ENCODE measurements at places on chromosomes 3 and 15. TPM values are rescaled to one million over a fixed set of nuclear protein-coding genes. Genes with fewer than 3 reads are reported as not detected.

IL16 gene
- total RNA-seq = 4.9 TPM

DNA sequence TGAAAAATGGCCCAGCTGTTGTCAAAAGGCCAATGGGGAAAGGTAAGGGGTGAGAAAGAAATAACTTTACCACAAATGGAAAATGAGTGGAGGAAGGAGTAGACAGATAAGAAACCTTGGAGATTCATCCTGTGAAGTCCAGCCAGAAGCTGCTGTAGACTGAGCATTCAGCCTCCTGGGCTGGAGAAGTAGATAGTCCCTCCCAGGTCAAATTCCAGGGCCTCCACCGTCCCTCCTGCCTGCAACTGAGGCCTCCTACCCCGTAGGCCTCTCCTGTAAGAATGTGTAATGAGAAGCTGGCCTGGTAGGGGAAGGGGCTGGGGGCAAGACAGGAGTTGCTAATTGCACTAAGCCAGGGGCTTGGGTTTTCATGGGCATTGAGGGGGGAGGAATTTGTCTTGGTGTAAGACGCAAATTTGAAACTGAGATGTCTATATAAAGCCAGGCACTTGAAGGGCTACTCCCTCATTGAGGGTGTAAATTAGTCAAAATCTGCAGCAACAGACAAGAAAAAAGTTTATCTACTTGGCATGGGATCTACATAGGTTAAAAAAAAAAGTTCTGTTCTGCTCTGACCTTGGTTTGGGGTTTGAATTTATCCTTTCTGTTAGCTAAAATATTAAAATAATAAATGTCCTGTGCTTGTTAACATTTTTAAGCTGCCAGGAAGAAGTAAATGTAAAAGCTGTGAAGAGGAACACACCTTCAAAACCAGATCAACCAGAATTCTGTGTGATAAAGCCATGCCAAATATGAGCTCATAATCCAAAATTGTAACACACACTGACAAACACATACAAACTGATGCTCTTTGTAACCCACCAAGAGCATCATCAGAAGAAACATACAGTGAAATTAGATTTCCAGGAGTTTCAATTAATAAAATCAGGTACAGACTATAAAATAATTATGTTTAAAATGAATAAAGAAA lies 1.7 kb upstream of the RBP2 start:
- DNase-seq = no peak

RNF7 gene
- 56.5 TPM for total RNA-seq

- DNase-seq = no peak
These were observed 24.4 kb downstream of the MORC1 start for GRCh38 chr3:109093561-109093960.

AADAC gene
- not detected for total RNA-seq

- DNase-seq = no peak
These were observed 18.0 kb upstream of the ZXDC start for GRCh38 chr3:126493739-126494138.

GRCh38 chr3:160331127-160331937 lies 67.7 kb downstream of the IFT80 start:
- DNase-seq = no peak

CTDSPL gene
- 37.9 TPM for total RNA-seq

TTLL13 gene
- total RNA-seq = 0.13 TPM

FOXL2NB gene
- total RNA-seq = not detected

GRCh38 chr15:43302205-43302817 lies 28.1 kb downstream of the LCMT2 start:
- DNase-seq = no peak

GOLGA8J gene
- 4.7 TPM for total RNA-seq

IL17RD gene
- 2.6 TPM for total RNA-seq

- DNase-seq = no peak
These were observed 243.8 kb upstream of the TTC14 start for GRCh38 chr3:180358179-180358578.
